ENCODE measurements at places on chromosomes 2 and 18.

- DNase-seq = no peak
These were observed 409.6 kb downstream of the FBXO15 start for GRCh38 chr18:73737990-73738389.

GRCh38 chr2:241412144-241412543, 56.1 kb downstream of the FARP2 start:
- DNase-seq = no peak

- DNase-seq = no peak
These were observed 1.4 kb downstream of the ACTR1B start for GRCh38 chr2:97662386-97662894.

GRCh38 chr2:216044883-216045486, 31.6 kb upstream of the MREG start:
- no peak for DNase-seq

DNA sequence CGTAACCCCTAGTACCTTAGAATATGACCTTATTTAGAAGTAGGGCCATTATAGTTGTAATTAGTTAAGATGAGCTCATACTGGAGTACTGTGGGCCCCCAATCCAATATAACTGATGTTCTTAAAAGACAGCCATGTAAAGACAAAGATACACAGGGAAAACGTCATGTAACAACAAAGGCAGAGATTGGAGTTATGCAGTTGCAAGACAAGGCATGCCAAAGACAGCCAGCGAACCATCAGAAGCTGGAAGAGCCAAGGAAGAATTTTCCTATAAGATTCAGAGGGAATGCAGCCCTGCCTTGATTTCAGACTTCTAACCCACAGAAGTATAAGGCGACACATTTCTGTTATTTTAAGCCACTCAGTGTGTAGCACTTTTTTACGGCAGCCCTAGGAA, 55.9 kb upstream of the TLK1 start:
- DNase-seq = no peak

DNA sequence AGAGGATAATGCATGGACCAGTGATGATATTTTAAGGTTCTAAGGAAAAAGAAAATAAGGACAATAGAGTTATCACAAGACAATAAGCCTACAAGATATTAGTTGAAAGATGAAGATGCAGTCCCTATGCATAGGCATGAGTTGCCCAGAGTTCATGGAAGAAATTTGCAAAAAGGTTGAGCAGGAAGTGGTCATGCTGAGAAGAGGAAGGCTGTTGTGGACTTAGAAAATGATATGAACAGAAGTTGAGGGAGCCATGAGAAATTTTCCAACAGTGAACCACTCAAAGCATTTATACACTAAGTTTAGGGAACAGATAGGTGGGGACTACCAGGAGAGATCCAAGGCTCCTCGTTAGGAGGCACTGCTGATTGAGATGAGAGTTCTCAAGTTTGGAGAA, 3.5 kb downstream of the OSBPL6 start:
- no peak for DNase-seq

- no peak for DNase-seq
These were observed 21.6 kb downstream of the PARD6G start for GRCh38 chr18:80225685-80226084.

DNA sequence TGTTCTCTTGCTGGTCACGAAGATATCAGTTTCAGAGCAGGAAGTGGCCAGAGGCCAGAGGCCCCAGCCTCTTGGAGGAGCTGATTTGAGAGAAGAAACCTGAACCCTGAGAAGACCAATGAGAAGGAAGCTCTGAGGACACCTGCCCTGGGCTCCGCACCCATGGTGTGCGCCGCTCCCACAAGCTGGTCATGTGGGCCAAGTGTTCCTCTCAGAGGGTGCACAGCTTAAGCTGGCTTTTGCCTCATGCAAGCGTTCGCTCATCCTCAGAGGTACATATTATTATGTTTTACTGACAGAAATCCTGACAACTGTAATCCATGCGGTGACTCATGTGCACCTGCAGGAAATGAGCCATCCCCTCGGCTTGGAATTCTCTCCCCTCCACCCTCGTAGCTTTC, 316.1 kb upstream of the MYT1L start:
- no peak for DNase-seq

GRCh38 chr2:12719400-12720277, 2.9 kb downstream of the TRIB2 start:
- DNase-seq = no peak

- DNase-seq = no peak
These were observed 72.8 kb upstream of the CDH19 start for GRCh38 chr18:66676699-66677098.

DNA sequence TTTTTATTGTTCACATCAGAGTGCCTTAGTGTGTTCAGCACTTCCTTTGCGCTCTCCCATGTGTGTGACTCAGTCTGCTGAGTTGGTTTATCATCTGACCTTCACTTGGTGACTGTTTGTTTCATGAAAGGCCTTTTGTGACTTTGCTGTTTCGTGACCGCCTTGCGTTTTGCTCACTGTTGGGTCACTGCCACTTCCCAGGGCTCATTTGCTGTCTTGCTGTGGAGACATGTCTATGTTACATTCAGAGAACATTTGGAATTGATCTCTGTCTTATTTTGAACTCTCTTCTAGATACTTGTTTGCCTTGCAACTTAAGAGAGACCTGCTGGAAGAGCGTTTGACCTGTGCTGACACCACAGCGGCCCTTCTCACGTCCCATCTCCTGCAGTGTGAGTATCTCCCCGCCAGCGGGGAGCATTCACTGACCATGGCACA, 54.7 kb downstream of the FARP2 start:
- DNase-seq = no peak

DNA sequence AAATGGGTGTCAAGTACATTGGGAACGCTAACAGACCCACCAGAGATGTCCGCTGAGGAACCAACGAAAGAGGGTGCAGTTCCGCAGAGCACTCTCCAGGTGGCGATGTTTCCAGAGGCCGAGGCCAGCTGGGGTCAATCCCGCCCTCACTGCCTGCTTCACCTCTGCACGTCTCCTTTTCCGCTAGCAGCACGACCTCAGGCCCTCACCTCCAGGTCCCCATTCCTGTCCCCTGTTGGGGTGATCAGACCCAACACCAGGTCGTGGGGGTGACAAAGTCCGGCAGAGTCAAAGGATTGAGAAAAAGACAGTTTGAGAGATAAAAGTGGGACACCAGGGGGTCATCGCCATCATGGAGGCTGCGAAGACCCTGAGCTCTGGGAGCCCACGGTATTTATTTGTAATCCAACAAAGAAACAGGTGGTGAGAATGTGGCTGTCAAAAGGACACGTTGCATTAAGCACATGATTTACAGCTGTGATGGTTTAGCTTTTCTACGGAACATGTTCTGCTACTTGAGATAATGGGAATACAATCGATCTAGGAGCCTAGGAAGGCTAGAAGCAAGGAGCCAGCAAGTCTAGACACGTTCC, 27.3 kb downstream of the ZAP70 start:
- peak; percentile 44 for DNase-seq

Measured in activated naive CD4-positive, alpha-beta T cell treated with Interleukin-2 at 50 U/mL for 16 hours (primary cell).